ENCODE measurements at places on chromosomes 11 and 22.

GRCh38 chr22:28002181-28002700 lies 83.2 kb upstream of the PITPNB start:
- DNase-seq: no peak

- DNase-seq: no peak
Observed at GRCh38 chr22:24176630-24177029, 4.7 kb upstream of the SUSD2 start.

DNA sequence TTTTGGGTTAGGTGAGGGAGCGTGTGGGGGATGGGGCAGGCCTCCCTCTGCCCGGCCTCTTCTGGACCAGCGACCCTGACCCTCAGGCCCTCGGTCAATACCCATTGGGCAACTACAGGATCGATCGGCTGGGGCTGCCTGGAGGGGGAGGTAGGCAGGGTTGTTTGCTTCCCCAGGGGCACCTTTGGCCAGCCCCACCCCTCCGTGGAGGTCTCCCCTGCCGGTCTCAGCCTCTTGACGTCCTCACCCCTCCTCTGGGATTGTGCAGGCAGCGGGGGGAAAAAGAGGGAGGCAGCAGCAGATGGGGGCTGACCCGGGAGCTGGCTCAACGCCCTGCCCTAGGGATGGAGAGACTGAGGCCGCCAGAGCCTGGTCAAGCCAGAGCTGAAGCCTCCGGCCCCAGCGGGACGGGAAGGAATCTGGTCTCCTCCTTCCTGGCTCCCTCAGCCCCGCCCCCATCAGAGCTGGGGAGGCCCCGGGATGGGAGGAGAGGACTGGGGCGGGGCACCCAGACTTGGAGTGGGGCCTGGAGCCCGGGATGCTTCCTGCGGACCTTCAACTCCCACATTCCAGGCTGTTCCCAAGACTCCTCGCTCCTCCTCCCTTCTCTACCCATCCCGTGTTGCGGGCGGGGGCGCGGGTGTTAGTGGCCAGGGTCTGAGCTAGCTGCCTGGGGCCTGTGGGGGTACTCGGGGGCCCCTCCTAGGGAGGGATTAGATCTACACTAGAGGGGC lies 14.4 kb upstream of the CDC42EP1 start:
- no peak for DNase-seq

DNA sequence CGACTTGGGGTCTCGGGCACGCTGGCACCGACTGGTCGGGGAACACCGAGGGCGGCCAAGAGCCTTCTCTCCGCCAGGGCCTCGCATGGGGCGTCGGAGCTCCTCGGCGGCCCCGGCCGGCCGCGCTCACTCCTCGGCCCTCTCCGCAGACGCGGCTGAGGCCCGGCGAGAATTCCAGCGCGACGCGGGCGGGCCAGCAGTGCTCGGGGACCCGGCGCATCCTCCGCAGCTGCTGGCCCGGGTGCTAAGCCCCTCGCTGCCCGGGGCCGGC lies 5.6 kb downstream of the TBX1 start:
- DNase-seq: no peak

DNA sequence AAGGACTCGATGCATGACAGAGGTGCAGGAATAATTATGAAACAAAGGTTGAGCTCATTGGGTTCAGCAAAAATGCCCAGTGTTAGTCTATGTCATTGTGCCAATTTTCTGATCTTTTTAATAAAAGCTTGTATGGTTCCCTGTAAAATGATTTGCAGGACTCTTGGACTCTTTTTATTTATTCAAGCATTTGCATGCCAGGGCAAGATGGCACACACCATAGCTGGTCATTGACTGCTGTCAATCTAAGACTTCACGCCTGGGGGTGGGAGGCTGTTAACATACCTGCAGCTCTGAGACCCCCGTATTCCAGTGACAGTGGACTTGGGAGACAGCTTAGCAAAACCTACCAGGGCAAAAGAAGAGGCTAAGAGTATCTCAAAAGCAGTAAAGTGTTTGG lies 32.0 kb upstream of the ANO1 start:
- no peak for DNase-seq

GRCh38 chr11:69828971-69829344 lies 9.7 kb upstream of the FGF3 start:
- no peak for DNase-seq

GRCh38 chr11:65185171-65185570 lies 3.4 kb downstream of the CAPN1 start:
- DNase-seq: no peak

- DNase-seq: no peak
Observed at GRCh38 chr11:91730620-91731019, 494.0 kb upstream of the FAT3 start.

DNA sequence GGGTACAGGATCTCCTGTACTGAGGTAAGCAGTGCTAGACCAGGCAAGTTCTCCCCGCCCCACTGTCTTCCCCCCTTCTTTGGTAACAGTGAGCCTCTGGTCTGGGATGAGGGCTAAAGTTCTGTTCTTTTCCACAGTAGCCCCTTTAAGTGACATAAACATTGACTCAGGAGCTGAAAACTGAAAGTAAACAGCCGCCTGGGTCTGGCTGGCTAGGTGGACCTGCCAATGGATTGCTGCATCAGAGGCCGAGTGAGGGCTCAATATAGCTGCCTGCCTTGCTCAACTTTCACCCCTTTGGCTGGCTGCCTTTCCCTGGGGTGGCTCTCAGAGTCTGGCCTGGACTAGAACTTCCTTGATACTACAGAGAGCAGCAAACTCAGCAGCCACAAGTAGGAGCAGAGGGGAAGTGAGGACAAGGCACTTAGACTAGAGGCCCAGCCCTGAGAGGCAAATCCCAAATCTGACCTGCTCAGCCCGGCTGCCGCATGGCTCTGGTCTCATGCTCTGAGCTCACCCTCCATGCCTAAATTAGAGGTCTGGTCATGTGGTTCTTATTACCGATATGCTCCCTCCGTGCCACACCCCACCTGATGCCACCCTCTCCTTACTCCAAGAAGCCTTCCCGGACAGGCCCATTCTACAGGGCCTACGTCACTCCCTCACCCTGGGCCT lies 9.6 kb upstream of the UCP3 start:
- DNase-seq: no peak

- DNase-seq: no peak
Observed at GRCh38 chr22:49853981-49854831, 562 bp downstream of the ZBED4 start.

DNA sequence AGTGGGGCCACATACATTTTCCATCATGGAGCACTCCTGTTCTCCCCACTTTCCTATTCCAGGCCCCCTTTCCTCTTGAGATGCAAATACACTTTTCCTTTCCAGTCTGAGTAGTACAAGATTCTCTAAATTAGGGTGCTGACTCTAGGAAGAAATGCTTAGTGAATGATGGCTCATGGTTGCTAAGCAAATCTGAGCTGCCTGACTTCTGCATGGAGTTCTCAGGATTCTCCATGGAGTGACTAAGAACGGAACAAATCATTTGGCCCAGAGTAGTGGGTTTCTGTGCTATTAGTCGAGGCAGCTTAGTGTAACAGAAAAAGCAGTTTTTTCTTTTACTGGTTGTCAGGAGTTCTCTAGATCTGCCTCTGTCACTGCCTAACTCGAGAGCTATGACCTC lies 65.4 kb upstream of the NTM start:
- no peak for DNase-seq

GRCh38 chr11:66080055-66080817 lies 10.2 kb downstream of the PACS1 start:
- DNase-seq: peak; percentile 74

DNA sequence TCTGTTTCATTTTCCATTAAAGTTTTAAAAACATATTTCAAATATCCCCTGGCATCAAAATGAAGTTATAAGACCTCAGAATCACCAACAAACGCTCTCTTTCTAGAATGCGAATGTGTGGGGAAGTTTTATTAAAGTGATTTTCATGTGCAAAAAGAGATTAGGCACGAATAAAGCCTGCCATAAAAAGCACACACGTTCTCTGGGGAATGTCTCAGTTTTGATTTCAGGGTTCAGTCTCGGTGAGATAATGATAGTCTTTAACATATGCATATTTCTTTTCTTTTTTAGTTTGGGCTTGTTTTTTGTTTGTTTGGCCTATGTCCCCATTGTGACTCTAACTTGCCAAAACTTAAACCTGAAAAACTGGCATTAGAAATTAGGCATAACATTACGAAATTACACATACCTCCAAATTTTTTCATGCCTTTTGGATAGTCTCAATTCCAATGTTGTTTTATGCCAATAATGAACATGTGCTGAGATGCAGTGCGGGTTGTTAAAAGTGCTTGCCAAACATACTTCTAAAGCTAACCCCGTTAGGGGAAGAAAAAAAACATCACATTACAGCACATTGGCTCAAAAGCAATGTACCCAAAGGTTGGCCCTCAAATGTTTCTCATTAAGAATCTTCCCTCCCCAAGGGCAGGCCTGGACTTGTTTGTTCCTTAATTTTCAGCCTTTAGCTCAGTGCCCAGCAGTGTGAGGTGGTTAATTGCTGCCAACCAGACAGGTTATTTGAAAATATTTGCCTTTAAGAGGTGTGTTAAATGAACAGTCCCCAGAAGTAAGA lies 33.2 kb upstream of the FBLN1 start:
- no peak for DNase-seq

- DNase-seq: no peak
Observed at GRCh38 chr22:38124236-38124974, 13.9 kb upstream of the BAIAP2L2 start.

- DNase-seq: no peak
Observed at GRCh38 chr22:41823797-41824196, 9.1 kb upstream of the SREBF2 start.

DNA sequence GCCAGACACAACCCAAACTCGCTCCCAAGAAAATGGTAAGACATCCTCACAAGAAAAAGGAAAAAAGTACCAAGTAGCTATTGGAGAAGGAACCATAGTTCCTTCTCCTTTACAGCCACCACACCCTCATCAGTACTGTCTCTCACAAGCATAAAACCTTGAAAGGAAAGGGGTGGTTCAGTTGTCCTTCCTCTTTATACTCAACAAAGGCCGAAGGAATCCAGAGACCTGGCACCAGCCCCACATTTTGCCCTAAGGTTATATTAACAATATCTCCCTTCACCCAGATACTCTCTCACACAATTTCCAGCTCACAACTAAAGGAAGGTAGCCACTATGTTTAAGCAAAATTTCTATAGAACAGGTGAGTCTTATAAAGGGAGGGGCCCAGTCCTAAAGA lies 8.5 kb downstream of the FHIP1B start:
- no peak for DNase-seq

DNA sequence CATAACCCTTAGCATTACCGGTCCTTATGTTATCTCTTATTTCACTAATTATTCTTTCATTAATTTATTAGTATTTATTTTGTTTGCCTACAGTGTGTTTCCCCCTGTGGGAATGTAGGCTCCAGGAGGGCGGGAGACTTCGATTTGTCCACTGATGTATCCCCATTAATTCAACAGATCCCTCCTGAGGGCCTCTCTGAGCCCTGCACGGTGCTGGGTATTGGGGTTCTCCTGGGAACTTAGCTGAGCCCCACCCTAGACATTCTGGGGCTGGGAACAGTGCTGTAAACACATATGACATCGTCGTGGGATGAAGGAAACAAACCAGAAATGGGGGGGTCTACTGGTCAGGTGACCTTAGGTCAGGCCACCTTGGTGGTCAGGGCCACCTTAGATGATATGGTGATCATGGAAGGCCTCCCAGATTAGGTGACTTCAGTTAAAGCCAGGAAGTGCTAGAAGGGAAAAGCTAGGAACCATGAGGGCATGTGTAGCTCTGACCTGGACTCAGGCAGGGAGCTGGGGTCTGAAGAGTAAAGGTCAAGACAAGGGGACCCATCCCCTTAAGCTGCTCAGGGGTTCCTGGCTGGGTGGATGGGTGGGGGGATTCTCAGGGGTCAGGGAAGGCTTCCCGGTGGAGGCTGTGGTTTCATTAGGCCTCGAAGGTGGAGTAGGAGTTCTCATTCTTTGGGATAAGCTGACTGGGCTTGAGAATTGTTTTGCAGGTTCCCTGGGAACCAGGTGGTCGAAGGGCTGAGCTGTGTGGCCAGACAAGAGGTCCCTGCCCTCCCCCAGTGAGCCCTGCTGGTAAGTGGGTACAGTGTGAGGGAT lies 1.0 kb downstream of the PHETA2 start:
- no peak for DNase-seq

GRCh38 chr22:47453049-47453448 lies 690.6 kb downstream of the TBC1D22A start:
- no peak for DNase-seq

GRCh38 chr11:121927097-121927785 lies 188.8 kb downstream of the BLID start:
- DNase-seq: no peak

- no peak for DNase-seq
Observed at GRCh38 chr11:94060401-94060800, 39.2 kb downstream of the HEPHL1 start.

GRCh38 chr11:131491503-131491902 lies 121.1 kb downstream of the NTM start:
- no peak for DNase-seq

DNA sequence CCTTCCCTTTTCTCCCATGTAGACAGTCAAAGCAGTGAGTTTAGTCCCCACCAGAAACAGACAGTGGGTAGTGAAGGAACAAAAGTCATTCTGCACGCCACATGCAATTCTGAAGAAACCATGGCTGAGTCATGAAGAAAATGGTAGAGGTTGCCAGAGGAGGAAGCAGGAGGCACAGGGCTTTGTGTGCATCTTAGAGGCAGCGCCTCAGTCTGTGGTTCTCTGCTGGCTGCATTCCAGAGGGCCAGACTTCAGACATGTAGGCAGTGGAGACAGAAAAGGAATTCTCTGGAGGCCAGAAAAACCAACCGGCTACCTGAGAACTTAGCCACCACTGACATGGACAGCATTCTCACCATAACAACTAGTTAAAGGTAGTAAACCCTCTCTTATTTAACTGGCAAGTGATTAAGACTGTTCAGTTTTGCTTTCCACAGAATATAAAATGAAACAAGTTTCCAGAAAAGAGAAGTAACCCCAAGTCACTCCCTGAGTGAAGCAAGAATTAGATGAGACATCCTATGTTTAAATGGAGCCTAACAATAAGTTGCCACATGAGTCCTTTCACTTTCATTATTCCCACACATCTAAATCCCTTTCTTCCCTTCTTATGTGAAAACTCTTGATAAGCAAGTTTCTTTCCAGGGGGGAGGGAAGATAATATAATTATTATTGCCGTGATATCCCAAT lies 556.1 kb downstream of the SOX6 start:
- DNase-seq: no peak

GRCh38 chr11:1435820-1436467 lies 46.2 kb downstream of the BRSK2 start:
- DNase-seq: no peak

DNA sequence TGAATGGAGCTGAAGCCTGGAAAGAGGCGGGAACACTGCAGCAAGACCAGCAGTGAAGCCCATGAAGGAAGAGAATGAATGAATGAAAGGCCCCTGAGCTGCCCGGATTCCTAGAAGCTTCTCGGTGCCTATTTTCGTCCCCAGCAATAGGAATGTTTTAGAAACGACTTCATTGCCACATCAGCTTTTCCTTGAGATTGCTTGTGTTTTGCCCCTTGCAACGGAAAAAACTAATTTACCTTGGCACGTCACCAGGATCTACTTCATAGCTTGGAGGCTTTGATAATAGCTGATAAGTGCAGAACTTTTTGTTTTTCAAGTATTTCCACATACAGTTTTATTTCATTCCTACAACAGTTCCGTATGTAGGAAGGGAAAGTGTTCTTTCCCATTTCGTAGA lies 248.9 kb upstream of the NARS2 start:
- no peak for DNase-seq

Data from activated CD8-positive, alpha-beta memory T cell treated with anti-CD3 and anti-CD28 coated beads, Interleukin-2, amount 50 U/mL, for 4 hours (primary cell).